ENCODE measurements at places on chromosomes 2 and 18.

GRCh38 chr18:13110559-13110958, 108.0 kb upstream of the LDLRAD4 start:
- no peak for DNase-seq

DNA sequence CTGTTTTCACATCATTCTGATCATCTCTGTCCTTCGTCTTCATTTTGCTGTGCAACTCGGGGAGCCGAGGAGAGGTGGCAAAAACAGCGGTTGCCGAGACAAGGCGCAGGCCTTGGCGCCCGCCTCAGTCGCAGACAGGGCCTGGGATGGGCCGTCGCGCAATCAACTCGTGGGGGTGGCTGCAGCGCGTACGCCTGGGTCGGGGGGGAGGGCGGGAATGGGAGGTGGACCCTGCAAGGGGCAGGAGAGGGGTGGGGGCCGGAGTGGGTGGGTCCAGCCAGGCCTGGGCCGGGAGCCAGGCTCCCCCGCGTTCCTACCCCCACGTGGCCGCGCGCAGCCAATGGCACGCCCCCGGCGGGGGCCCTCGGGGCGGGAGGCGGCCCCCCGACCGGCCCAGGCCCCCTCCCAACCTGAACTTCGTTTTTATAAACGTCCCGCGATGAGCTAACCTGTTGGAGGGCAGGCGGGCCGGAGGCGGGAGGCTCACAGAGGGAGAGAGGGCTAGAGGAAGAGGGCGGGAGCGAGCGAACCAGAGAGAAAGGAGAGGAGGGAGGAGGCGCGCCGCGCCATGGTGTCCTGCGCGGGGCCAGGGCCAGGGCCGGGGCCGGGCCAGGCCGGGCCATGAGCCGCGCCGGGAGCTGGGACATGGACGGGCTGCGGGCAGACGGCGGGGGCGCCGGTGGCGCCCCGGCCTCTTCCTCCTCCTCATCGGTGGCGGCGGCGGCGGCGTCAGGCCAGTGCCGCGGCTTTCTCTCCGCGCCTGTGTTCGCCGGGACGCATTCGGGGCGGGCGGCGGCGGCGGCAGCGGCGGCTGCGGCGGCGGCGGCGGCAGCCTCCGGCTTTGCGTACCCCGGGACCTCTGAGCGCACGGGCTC, at the start of gene HOXD13:
HOXD13 (plus strand) TSS at position 452 of the 875 bp plus-strand sequence; CDS start at position 622, 170 bp downstream.
- DNase-seq, result no peak

DNA sequence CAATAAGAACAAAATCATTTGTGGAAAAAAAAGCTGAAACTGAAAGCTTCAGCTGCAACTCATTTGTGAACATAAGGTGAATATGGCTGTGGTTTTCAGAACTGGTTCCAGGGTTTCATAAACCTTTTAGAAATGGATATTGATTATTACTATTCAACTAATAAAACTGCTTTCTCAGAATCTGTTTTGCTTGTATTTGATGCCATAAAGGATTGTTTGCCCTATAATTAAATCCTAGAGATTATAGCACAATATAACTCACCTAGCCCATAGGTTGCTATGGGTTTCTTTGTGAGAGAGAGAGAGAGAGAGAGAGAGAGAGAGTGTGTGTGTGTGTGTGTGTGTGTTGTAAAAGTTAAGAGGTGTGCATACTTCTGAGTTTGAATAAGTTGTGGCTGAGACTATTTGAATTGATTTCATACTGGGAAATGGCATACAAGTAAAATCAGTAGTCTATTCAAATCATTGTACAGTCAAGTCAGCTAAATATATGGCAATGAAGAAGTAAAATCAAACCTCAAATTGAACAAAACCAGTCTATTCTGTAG, 339.2 kb downstream of the ARHGAP15 start:
- no peak for DNase-seq

DNA sequence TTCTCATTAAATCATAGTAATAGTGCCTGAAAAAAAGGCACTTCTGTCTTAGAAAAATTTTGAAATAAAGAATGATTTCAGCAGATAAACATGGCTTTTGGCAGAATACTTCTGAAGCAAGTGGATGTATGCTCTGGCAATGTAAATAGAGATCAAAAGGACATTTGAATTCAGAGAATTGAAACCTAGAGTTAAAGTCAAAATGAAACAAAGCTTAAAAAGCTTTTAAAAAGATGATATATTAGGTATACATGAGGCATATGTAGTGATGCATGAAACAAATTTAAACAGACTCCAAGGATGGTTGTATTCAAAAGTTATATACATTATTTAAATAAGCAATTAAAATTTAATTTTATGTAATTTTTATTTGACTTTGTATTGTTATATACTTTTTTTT, 1344.5 kb upstream of the TMEFF2 start:
- no peak for DNase-seq

- no peak for DNase-seq
These were observed 43.6 kb downstream of the SCTR start for GRCh38 chr2:119480718-119481142.

DNA sequence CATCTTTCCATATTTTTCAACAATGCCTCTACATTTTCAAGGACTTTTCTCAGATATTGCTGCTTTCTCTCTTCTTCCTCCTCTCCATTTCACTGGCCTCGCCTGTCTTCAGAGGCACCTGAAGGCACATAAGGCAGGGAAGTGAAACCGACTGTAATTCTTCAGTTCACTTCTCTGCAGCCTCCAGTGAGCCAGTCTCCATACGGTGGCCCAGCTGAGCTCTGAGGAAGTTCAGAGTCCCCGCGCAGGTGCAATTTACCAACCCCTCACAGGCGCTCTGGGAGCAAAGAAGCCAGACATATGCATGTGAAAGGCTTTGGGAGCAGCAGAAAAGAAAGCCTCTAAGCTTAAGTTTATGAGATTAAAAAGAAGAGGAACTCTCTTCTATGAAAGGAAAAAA, 12.4 kb downstream of the KLHL14 start:
- DNase-seq, result no peak

GRCh38 chr18:49617865-49618264, 56.0 kb downstream of the LIPG start:
- DNase-seq, result no peak

DNA sequence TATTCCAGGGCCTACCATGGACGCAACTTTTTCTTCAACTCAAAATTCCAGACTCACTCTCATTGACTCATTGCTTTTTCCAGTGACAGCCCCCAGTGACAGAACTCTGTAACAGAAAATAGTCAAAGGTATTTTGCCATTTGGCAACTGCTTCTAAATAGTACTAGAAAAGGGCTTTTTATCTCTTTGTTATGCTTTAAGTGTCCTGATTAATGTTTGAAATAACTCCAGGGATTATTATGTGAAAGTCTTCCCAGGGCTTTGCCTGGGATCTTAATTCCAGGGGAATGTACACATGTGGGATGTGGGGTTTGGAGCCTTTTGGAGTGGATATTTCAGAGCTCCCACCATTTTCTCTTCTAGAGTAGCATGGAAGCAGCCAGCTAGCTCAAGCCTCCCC, 198.8 kb downstream of the KCNS3 start:
- DNase-seq, result no peak
